Hindlimb muscle (tissue), 1 donor: ENCODE measurements at places on chromosomes 13 and 19. TPM values are rescaled to one million over a fixed set of nuclear protein-coding genes. Genes with fewer than 3 reads are reported as not detected.

The PAN3 gene
- 23.9 TPM for polyA plus RNA-seq

The CYP2F1 gene
- not detected for polyA plus RNA-seq

The CCDC70 gene
- not detected for polyA plus RNA-seq

The ZNF432 gene
- polyA plus RNA-seq, result 10.6 TPM

- peak; percentile 62 for DNase-seq
Observed at GRCh38 chr19:30692181-30692811, 320.1 kb downstream of the ZNF536 start.

- DNase-seq, result no peak
Observed at GRCh38 chr13:37097076-37097475, 8.4 kb downstream of the CSNK1A1L start.

GRCh38 chr13:30292325-30292724 lies 15.0 kb downstream of the KATNAL1 start:
- no peak for DNase-seq

DNA sequence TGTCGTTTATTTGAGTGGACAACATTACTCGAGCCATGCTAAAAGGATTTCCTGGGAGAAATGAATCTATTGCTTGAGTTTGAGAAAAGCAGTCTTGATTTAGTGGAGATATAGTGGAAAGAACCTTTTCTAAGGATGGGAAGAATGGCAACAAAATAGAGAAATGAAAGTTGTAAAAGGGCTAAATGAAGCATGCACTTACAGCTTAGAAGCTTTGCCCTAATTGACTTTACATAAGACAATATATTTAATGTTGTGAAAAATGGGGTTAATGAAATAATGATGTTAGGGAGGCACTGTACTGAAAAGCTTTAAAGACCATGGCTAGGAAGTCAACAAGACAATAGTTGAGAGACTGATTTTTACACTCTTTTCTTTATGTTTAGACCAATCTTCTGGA lies 35.4 kb downstream of the SLC10A2 start:
- DNase-seq, result no peak

DNA sequence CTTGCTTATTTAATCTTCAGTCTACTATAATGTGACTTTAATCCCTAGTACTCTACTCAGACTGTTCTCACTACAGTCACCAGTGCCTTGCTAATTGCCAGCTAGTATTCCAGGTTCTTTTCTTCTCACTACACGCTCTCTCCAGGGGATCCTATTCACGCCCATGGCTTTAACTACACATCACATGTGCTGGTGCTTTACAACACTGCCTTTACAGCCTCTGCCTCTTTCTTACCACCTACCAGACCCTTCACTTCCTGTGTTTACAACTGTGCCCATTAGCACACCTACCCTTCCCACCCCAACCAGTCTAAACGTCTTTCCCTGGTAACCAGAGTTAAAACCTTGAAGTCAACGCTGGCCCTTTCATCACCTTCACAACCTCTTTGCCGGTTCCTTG lies 249.5 kb downstream of the DNAJC15 start:
- DNase-seq, result no peak

- DNase-seq, result peak; percentile 47
Observed at GRCh38 chr13:75481176-75482069, 546 bp downstream of the TBC1D4 start.

DNA sequence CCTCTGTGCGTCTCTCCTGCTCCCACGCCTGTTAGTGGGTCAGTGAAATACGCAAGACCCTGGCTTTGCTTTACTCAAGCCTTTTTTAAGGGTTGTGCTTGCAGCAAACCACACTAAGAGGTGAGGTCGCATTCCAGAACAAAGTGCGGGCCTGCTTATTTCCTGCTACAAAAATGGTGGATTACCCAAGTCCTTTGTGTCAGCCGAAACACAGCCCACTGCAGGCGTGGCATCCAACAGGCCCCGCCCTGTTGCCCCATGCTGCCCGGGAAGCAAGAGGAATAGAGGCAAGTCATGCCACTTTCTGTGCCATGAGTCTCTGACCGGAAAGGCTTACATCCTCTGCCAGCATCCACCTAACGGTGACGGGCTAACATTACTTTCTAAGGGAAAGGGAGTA lies 7.7 kb upstream of the IRS2 start:
- no peak for DNase-seq

DNA sequence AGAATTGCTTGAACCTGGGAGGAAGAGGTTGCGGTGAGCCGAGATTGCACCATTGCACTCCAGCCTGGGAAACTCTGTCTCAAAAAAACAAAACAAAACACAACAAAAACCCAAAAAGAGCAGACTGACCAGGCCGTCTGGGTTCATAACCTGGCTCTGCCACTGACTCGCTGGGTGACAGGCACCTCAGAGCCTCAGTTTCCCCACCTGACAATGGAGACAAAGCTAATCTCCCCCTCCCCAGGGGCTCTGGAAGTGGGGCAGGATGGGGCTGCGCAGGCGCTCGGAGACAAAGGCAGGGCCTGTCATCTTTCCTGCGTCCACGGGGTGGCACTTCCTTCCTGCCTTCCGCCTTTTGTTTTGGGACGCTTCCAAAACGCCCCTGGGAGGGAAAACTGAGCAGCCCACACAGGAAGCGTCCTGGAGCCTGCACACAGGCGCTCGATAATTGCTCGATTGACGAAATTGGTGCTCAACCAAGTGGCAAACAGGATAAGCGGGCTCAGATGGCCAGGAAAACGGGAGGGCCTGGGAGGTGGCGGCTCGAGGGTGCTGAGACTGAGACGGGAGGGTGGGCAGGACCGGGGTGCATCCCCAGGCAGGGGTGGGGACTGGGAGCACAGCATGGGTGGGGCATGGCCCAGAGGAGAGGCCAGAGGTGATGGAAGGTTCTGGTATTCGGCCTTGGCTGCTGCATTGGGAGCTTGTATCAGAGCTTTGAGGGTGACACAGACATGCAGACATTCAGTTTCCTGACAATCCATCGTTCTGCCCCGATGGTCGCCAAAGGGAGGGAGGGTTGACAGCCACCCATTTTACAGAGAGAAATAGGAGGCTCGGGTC lies 17.8 kb downstream of the SPC24 start:
- peak; percentile 91 for DNase-seq

DNA sequence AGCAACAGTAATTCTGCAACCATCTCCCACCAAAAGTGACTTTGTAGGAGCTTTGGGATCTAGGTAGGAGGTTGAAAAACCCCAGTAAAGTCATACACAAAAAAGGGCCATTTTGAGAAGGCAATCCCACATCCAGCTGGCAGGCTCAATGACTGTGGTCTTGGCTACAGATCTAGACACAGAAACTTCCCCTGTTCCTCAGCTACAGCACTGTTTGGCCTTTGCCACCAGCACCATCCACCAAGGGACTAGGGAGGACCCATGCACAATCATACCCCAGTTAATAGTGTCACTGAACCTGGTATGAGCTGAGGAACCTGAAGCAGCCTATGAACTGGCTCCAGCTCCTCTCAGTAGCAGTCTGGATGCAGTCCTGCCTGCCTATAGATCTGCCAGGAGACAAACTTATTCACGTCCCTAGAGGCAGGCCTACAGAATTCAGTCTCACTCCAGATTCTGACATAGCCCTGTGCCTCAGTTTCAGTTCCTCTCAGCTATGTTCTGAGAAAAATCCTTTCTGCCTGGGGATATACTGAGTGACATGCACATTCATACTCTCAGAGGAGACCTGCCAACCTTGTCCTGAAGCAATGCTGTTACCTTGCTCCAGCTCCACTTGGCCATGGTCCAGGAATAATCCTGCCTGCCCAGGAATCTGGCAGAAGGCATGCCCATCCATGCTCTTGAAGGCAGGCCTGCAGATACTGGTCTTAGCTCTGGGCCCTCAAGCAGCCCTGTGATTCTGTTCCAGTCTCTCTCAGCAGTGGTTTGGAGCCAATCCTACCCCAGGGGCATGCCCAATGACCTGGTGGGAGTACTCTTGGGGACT lies 2048.3 kb upstream of the PCDH20 start:
- DNase-seq, result no peak

- no peak for DNase-seq
Observed at GRCh38 chr19:4007836-4008539, 452 bp downstream of the PIAS4 start.

GRCh38 chr19:28656644-28657043 lies 556.3 kb downstream of the UQCRFS1 start:
- no peak for DNase-seq

- DNase-seq, result no peak
Observed at GRCh38 chr13:95301968-95302393, 730 bp upstream of the ABCC4 start.

GRCh38 chr13:71597150-71597549 lies 269.9 kb downstream of the DACH1 start:
- no peak for DNase-seq

DNA sequence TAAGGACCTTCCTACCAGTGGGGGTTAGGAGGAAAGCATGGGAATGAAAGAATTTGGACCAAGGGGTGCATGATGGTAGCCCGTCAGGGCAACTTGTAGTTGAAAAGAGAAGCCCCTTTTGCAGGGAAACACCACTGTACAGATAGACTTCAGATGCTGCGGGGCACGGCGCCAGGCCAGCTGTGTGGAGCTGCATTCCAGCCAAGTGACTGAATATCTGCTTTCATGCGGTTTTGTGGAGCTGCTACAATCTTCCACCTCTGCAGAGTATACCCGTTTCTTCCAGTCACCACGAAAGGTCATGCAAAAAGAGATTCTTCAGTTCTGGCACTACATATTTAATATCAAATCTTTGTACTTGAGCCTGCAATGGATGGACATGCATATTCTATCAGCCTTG lies 104.7 kb downstream of the RGCC start:
- DNase-seq, result peak; percentile 91

DNA sequence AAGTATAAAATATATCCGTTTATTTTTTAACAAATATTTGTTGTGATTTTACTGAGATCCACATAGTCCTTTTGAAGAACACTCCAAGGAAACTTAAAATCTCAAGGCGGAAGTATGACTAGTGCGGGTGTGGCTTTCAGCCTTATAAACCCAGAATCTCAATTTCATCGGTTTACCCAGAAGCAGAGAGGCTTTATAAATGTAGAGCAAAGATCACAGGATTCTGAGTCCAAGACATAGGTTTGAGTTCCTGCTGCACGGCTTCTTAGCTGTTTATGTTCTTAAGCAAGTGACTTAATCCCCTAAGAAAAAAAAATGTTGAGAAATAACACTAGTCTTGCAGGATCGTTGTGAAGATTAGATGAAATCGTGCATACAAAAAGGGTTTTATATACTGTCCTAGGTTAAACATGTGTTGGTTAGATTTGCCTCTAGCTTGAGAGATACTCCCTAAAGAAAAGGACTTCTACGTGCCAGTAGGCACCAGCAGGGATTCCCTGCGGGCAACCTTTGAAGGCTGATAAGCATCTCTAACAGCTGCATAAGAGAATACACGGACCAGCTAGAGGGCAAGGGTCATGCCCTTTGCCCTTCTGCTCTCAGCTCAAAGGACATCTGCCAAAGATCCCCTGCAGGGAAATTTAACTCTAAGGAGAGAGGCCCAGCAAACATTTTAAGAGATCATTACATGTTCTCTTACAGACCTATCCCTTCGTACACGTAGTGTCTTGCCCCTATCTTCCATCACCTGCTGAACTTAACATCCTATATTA lies 130.4 kb upstream of the MIR17HG start:
- no peak for DNase-seq

- DNase-seq, result no peak
Observed at GRCh38 chr13:28049215-28049614, 51.2 kb downstream of the FLT3 start.

DNA sequence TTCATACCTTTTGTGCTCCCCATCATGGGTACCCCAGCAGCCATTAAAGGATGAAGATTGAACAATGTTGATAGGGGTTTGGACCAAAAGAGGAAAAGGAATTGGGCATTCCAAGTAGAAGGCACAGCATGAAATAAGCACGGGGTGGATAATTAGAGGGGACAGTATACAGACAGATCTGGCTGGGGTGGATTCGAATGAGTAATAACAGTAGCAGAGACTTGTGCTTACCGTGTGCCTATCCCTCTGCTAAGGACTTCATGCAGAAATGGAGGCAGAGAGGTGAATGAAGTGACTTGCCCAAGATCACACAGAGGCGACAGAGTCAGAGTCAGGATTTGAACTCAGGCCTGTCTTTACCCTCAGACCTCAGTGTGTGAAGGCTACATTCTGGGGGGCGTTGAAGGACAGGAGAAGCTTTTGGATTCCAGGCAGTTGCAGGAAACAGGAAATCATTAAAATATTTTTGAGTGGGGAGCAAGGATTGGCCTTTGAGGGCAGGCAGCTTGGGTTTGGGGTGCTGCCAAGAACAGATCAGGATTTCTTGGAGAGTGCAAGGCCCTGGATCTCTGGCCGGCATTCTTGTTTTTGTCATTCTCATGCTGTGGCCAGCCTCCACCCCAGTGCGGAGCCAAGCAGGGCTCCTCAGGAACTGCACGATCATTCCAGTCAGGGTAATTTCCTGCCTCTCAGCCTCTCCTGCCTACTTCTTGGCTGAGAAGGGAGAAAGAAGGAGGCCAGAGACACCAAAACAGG lies 18.7 kb downstream of the PAF1 start:
- peak; percentile 87 for DNase-seq

DNA sequence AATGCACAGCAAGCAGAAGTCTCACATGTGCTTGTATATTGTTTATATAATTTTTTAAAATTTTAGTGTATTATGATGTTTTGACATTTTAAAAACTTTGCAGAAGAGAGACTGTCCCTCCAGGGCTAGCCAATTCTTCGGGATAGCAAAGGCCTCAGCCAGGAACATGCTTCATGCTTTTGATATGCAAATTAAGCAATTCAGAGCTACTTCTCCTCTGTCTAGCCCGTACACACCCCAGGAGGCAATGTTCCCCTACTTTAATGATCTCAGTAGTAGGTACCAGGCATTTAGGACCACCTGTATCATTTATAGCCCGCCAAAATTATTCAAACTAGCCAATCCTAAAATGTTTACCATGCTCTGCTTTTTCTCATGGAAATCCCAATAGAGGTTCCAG lies 1116.2 kb downstream of the OLFM4 start:
- DNase-seq, result no peak

GRCh38 chr19:35715981-35716800 lies 1.6 kb upstream of the KMT2B start:
- peak; percentile 60 for DNase-seq

DNA sequence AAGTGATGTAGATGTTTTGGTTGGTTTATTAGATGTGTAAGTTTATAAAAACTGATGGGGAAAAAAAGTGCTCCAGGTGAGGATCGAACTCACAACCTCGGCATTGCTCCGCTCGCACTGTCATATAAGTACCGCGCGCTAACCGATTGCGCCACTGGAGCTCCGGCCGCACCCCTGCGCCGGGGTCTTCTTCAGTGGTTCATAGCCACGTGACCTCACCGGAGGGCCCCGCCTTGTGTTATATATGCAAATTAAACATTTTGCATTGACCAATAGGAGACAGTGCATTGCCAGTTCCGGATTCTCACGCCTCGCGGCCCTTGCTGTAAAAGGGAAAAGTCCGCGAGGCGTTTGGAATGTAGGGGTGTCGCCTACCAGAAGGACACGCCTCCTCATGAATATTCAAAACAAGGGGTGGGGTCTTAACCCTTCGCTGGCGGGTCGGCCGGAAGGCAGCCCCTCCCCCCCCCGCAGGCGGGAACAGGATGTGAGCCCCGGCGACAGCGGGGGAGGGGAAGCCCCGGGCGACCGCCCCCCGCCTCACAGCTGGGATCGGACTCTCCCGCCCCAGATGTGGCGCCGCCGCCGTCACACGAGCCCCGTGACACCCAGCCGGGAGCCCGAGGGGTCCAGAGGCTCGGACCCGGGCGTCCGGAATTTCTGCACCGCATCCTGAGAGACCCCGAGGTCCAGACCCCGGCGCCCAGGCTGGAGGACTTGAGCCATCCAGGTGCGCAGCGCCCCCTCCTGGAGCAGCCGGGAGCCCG lies at the start of gene PLEKHG2:
Gene PLEKHG2 (plus strand): TSS at position 570 of the 767 bp plus-strand sequence. CDS start 1,418 bp downstream, outside the sequence.
- DNase-seq, result peak; percentile 99
